LHCN-M2 (cell line): ENCODE measurements at places on chromosomes 4 and X.
A peak's percentile ranks its signal among the peaks of the same experiment; 100 is the strongest.

GRCh38 chr4:15563871-15564270, 91.3 kb downstream of the FBXL5 start:
- no peak for DNase-seq

DNA sequence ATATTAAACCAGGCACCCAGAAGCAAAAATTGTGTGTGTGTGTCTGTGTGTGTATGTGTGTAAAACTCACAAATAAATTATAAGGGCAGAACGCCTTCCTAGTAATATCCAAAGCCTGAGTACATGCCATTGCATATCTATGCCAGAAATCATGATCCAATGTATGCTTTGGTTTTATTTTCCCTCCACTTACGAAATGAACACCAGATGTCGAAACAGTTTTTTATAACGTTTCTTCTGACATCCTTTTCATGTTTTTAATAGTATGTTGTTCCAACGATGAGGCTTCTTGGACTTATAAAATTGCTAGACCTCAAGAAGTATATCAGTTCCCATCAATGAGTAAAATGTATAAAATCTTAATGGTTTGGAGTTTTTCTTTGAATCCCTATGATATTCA, 55.4 kb downstream of the KCNIP4 start:
- no peak for DNase-seq

GRCh38 chrX:55129361-55129760, 40.5 kb downstream of the PAGE2 start:
- DNase-seq: no peak

DNA sequence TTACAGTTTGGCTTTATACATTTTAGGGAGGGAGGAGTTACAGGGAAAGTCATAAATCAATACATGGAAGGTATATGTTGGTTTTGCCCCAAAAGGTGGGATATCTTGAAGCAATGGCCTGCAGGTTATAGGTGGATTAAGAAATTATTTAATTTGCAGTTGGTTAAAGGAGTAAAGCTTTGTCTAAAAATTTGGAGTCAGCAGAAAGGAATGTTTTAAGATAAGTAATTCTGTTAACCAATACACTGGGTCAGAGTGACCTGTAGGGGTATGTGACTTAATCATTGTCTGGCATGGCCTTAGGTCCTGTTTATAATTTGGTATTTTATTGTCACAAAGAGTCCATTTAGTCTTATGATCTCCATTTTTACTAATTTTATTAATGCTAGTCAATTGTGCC, 115.0 kb downstream of the AGTR2 start:
- DNase-seq: no peak

DNA sequence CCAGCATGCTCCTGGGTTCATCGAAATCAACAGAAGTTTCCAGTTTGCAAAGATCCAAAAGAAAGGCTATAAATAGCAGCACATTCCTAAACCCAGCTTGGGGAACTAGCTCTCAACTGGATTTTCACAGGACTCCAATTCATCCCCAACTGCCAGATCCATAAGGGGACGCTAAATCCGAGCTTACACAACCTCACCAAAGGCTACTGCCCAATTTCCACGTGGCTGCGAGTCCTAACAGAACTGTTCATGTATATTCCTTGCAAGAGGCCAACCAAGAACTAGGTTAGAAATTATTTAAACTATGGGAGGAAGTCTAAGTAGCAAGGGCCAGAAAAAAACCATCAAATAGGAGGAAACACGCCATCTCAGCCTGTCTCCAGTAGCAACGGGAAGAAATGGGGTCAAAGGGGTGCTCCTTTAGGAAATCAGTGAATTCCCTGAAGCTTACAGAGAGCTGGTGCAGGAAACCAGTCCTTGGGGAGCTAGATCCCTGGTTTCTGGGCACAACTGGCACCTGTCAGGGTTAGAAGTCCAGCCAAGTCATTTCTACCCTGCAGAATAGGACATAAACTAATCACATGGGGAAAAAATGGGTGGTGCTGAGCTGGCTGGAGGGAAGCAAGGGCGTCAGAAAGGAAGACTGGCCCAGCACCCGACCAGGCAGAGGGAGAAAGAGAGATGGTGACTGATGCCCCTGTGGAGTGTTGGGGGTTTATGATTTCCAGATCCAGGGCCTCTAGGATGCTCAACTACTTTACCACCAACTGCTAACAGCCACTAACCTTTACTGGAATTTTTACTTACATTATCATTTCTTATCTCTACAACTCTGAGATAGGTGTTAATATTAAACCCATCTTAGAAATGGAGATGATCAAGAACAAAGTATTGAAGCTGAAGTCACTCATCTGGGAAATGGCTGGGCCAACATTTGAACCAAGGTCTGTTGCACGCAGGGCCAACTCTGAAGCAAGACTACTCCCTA, 20.5 kb downstream of the RELL1 start:
- no peak for DNase-seq

DNA sequence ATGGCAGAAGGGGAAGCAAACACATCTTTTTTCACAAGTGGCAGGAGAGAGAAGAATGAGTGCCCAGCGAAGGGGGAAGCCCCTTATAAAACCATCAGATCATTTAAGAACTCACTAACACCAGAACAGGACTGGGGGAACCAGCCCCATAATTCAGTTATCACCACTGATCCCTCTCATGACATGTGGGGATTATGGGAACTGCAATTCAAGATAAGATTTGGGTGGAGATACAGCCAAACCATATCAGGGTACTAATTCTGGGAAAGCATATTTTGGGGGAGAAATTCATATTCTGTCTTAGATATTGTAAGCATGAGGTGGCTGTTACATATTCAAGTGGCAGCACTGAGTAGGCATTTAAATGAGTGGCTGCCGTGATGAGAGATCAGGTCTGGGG, 87.8 kb downstream of the RAPGEF2 start:
- no peak for DNase-seq

- DNase-seq: no peak
Measured at GRCh38 chr4:125836597-125837195, 521.9 kb downstream of the FAT4 start.

DNA sequence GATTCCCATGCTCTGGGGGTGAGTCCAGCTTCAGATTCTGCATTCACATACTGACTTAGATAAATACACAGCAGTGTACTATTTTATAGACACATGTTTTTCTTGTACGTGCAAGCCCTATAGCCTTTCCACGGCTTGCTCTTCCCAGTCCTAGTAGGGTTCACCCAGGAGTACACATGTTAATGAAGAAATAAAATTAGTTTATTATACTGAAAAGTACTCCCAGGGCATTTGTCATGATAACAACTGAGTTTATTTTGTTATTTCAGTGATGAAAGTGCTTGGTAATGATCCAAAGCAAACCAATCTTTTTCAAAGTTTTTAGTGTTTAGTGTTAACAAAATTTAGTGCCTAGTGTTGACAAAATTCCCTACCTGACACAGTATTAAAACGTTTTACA, 21.3 kb downstream of the MAPK10 start:
- DNase-seq: no peak

GRCh38 chrX:96449896-96450295, 234.7 kb upstream of the DIAPH2 start:
- DNase-seq: peak; percentile 36

GRCh38 chrX:74405973-74406489, 15.3 kb upstream of the SLC16A2 start:
- DNase-seq: no peak

- peak; percentile 27 for DNase-seq
Measured at GRCh38 chr4:95293014-95293413, 255.8 kb downstream of the UNC5C start.

- peak; percentile 87 for DNase-seq
Measured at GRCh38 chr4:108058685-108059440, 69.2 kb downstream of the HADH start.

DNA sequence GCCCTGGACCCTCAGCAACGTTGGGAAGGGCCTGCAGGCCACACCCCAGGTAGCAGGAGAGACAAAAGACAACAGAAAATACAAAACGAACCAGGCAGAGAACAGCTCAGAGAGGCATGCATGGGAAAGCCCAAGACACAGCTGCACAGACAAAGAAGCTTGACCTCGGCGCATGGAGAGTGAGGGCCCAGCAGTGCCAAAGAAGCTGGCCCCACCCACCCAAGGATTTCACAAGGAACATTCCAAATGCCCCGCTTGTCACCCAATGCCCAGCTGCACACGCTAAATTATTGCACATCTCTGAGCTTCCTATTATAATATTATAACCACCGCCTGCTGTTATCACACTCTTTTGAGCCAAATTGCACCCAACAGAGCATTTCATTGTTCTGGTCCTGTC, 147.7 kb upstream of the TBL1X start:
- peak; percentile 44 for DNase-seq

DNA sequence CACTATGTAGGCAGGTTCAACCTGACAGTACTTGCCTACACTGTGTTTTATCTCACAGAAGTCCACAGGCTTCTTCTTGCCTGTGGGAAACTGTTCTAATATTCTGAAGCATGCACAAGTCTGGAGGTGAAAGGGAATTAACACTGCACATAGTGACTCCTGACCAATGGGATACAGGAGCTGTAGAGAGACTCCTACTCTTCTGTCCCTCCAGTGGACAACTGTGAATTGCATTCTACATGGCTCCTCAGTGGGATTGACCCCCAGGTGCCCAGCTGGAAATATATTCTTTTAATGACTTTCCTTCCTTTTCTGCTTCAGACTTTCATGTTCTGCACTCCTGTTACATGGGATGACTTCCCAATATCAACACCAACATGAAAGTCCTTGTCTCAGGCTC, 8.2 kb upstream of the YIPF6 start:
- DNase-seq: peak; percentile 32

DNA sequence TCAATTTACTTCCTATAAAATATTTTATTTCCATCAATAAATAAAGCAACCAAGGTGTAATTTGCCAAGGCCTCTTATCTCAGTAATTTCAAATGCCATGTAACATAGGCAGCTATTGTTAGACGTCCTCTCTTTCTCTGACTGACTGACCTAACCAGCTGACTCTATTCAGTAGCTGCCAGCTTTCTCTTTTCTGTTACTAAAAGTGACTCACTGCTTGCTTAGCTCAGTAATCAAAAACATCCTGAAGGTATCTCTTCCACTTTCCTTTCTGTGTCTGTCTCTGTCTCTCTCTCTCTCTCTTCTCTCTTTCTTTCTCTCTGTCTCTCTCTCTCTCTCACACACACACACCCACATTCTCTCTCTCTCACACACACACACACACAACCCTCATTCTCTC, 134.2 kb downstream of the SPOCK3 start:
- no peak for DNase-seq

DNA sequence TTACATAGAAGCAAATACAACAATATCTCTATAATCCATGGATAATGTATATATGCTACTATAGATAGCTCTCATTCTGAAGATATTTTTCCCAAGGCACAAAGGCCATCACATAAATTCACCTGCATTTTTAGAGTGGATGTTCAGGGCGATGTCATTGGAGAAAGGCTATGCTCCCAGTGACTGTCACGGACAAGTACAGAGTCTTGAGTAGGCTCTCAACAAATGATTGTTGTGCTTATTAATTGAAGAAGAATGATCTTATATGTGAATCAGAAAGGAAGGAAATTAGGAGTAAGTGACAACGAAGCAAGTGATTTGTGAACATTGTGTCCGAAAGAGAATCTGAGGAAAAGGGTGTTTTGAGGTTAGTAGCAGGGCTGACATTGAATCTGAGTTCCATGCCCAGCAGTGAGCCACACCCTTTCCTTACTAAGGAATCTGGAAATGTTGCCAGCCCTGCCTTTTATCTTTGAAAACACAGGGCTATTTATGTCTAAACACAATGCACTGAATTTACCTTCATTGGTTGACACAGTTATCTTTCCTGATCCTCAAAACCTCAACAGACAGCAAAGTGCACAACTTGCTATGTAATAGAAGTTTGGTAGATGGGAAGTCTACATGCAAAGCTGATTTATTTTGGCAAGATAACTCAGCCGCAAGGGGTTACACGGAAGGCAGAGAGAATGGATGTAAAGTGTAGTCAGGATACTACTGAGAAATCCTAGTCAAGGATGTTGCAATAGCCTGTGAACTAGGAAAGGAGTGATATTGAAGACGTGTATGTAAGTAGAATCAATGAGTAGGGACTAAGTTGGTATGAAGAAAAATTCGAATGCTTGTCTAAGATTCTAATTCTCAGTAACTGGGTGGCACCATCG, 50.4 kb downstream of the SORBS2 start:
- DNase-seq: no peak

- DNase-seq: no peak
Measured at GRCh38 chr4:17665346-17665745, 50.9 kb downstream of the MED28 start.

DNA sequence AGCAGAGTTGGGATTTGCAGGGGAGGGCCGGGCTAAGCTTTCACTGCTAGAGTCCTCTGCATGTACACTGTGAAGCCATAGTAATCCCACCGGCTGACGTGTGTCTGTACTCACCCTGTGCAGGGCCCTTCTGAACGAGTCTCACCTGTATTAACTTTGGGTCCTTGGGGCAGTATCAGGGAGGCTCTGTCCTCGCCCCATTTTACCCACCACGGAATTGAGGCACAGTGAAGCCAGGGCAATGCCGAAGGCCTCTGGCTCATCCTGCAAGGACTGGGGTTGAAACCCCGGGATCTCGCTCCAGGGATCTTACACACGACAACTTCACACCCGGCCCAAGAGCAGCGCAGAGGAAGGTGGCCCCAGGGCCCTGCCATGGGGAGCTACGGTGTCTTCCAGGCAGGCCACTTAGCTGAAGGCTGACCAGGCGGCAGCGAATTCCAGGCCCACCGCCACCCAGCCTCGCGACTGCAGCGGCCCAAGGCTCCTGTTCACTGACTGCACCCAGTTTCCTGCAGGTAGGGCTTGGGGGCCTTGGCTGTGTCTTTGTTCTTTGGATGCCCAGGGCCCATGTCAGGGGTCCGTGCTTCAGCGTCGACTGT, 75.5 kb upstream of the ADRA2C start:
- DNase-seq: no peak

DNA sequence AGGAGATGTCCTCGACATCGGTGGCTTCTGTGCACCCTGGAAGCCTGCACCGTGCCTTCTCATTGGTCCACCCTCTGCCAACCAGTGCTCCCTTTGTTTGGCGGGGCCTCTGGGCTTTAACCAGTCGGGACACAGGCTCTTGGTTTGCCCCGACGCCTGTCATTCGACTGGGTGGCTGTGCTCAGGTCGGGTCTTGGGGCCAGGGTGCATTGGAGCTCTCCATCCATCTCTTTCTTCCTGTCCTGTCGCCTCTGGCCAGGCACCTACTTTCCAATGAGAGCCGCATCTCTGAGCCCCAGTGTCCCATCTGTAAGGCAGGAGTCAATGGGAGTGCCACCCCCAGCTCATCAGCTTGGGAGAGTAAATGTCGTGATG, 37.2 kb upstream of the NHSL2 start:
- no peak for DNase-seq

DNA sequence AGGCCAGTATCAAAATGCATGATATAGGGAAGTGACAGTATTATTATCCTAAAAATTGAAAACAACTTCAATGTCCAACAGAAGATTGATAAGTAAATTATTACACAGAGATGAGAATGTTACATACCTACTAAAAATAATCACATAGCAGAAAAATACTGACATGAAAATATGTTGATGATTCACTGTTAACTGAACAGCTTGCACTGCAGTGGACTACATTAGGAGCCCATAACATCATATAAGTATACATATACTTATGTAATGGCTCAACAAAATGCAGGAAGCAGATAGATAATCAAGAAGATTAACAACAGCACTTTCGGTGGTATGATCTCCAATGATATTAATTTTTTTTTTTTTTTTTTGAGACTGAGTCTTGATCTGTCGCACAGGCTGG, 7.1 kb downstream of the CLOCK start:
- DNase-seq: no peak
